ENCODE measurements at places on chromosomes 2 and 18. TPM values are rescaled to one million over a fixed set of nuclear protein-coding genes. Genes with fewer than 3 reads are reported as not detected.

SPIRE1 gene
- 9.7 TPM for total RNA-seq

CRYGB gene
- total RNA-seq: not detected

ABCG5 gene
- not detected for total RNA-seq

KIF5C gene
- total RNA-seq: 0.45 TPM

PLGLB2 gene
- 0.89 TPM for total RNA-seq

CASP10 gene
- total RNA-seq: 1.5 TPM

HOXD9 gene
- not detected for total RNA-seq

STRN gene
- total RNA-seq: 5.1 TPM

DSG1 gene
- total RNA-seq: not detected

NGEF gene
- total RNA-seq: 2.2 TPM

CPS1 gene
- 18.5 TPM for total RNA-seq

SPHKAP gene
- not detected for total RNA-seq

KIF1A gene
- not detected for total RNA-seq

ANKRD44 gene
- 1.5 TPM for total RNA-seq

IKZF2 gene
- total RNA-seq: 5.9 TPM

TRIM43 gene
- total RNA-seq: not detected

SMC6 gene
- 13.4 TPM for total RNA-seq

ITPRIPL1 gene
- total RNA-seq: 3.7 TPM

SERPINB4 gene
- total RNA-seq: not detected

IL1F10 gene
- not detected for total RNA-seq

RNF181 gene
- total RNA-seq: 281 TPM

RAB6C gene
- not detected for total RNA-seq

CFAP210 gene
- not detected for total RNA-seq
